Caco-2 (cell line): ENCODE measurements at places on chromosomes 5 and 9.

DNA sequence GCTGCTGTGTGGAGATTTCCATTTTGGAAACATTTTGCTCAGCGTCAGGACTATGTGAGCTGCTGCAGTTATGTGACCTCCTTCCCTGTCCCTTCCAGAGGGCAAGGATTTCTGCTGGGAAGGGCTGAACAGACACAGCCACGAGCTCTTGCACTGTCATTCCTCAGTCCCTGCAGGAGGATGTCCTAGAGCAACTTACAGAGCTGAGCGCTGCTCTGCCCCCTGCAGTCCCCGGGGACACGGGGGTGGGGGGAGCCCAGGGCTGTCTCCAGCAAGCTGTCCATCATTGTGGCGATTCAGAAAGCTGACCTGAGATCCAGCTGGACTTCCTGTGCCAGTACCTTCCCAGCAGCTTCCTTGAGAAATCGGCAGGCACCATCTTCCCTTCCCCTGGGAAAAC lies 28.0 kb upstream of the MAP1B start:
- peak; percentile 11 for DNase-seq

- no peak for DNase-seq
These were observed 189.1 kb upstream of the PTGER4 start for GRCh38 chr5:40490464-40491111.

GRCh38 chr5:107764976-107765804 lies 94.5 kb upstream of the EFNA5 start:
- DNase-seq, result no peak

GRCh38 chr5:131756942-131757341 lies 39.9 kb downstream of the FNIP1 start:
- DNase-seq, result no peak

GRCh38 chr9:88387552-88388202 lies 567 bp upstream of the SPIN1 start:
- no peak for DNase-seq

GRCh38 chr5:1527533-1528205 lies 3.9 kb upstream of the LPCAT1 start:
- DNase-seq, result no peak

DNA sequence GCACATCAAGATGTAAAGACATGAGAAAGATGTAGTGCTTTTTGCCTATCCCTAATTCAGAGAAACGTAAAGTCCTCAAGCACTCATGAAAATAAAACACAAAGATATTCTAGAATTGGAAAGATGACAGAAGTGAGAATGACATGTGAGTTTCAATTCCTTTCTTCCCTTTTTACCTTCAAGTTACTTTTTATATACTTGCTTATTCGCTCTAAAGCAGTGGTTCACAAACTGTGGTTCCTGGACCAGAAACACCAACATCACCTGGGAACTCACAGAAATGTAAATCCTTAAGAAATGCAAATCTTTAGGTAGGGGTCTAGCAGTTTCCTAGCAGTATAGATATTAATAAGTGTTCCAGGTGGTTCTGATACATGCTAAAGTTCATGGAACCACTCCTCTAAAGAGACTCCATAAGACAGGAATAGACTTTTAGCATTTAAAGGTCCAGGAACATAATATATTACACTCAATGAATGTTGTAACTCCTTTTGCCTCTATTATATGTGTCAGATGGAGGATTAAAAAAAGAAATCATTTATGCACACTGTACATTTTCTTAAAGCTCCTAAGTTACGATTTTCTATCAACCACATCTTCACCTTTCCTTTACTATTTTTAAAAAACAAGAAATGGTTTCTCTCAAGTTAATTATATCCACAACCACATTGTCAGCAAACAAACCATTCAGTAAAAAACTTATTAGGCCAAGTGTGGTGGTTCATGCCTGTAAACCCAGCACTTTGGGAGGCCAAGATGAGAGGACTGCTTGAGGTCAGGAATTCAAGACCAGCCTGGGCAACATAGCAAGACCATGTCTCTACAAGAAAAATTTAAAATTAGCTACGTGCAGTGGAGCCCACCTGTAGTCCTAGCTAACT lies 39.9 kb downstream of the ERP44 start:
- no peak for DNase-seq

DNA sequence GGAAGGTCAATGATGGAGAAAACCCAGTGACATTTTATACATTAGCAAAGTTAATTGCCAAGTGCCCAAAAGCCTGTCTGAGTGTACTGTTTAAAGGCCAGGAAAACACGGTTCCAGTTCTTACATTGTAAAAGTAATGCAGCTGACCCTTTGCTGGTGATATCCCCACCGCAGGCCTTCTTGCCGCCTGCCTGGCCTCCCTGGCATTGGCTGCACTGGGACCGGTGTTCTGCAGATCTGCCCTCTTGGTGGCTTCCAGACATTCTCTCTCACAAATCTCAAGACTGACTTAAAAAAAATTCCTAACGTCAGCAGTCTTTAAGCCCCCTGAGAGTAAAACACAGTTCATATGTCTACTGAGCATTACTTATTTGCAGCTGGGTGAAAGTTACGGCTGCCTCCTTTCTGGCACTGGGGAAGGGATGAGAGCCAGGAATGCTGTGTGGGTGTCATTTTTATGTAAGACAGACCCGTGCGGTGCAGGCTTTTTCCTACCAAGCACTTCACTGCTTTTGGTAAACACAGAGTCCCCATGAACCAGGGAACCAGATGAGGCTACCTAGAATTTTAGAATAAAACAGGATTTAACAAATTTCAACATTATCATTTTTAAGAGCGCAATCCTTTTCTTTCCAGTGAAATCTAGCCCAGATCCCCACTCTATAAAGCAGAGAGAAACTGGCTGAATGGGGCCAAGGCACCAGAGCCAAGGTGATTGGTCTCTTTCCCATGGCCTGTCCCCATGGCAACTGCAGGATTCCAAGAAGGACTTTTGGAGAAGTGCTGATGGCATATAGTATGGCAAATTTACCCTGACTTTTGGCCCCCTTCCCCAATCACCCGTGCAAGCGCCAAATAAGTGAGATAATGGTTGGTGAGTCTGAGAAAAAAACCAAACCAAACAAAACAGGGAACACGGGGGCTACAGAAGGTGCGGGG lies 80.8 kb downstream of the LMNB1 start:
- no peak for DNase-seq

- no peak for DNase-seq
These were observed 175.7 kb downstream of the FRMD3 start for GRCh38 chr9:83362341-83362995.

- DNase-seq, result no peak
These were observed 329.9 kb downstream of the MSX2 start for GRCh38 chr5:175054243-175054642.

- DNase-seq, result no peak
These were observed 49.0 kb downstream of the PTTG1 start for GRCh38 chr5:160470437-160471361.

DNA sequence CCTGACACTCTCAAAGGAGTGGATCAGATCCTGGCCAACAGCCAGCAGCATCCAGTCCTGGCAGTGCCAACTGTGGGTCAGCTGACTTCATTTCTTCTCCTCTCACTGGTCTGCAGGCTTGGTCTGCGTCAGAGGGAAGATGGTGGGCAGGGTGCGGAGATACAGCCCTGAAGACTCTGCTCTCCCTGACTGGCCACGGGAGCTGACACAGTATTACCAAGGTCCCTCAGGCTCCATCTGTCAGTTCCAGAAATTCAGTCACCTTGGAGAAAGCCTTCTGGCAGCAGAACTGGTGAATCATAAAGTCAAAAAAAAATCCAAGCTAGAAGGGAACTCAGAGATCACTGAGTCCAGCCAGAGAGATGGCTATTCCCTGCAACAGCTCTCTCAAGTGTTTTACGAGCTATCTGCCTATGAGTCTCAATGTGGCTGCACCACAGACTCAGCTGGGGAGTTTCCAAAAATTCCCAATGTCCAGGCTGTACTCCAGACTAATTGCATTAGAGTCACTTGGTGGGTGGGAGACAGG lies 27.9 kb downstream of the C1QTNF2 start:
- DNase-seq, result no peak

GRCh38 chr9:36874921-36875320 lies 159.1 kb downstream of the PAX5 start:
- DNase-seq, result no peak
